Fibroblast of skin of back (primary cell): ENCODE measurements at places on chromosomes 11 and 22.
A peak's percentile ranks its signal among the peaks of the same experiment; 100 is the strongest.

DNA sequence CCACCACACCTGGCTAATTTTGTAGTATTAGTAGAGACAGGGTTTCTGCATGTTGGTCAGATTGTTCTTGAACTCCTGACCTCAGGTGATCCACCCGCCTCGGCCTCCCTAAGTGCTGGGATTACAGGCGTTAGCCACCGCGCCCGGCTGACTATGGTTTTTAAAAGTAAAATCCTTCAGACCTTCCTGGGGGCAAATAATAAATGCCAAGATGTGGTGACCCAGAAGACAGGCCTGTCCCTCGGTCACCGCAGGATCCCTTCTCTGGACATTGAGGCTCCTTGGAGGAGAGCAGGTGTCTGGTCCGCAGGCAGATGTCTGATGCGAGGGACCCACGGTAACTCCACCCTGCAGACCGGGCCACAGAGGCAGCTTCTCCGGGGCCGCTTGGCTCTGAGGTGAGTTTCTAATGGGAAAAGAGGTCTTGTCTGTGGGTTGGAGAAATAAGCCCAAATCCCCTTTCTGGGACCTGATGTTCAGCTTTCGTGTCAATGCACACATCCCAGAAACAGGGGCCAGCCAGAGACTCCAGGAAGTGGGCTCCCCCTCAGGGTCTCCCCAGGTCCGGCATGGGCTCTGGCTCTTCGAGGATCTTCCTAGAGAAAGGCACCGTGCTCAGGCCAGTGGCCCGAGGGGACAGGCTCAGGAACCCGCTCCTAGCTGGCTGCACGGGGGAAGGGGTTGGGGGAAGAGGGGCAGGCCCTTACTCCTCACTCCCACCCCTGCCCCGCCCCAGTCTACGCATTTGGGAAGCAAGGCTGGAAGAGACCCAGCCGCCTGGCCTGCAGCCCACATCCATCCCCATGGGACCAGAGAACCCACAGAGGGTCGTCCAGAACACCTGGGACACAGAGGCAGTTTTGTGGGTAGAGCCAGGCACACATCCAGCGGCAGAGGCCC is 100.6 kb downstream of the WNT7B start:
- no peak for DNase-seq

- DNase-seq, result no peak
Measured at GRCh38 chr11:13438291-13438690, 24.7 kb downstream of the BTBD10 start.

- peak; percentile 56 for DNase-seq
Measured at GRCh38 chr22:50469377-50470305, 5.2 kb downstream of the SBF1 start.

GRCh38 chr11:12993626-12994025 is 15.5 kb upstream of the RASSF10 start:
- no peak for DNase-seq

DNA sequence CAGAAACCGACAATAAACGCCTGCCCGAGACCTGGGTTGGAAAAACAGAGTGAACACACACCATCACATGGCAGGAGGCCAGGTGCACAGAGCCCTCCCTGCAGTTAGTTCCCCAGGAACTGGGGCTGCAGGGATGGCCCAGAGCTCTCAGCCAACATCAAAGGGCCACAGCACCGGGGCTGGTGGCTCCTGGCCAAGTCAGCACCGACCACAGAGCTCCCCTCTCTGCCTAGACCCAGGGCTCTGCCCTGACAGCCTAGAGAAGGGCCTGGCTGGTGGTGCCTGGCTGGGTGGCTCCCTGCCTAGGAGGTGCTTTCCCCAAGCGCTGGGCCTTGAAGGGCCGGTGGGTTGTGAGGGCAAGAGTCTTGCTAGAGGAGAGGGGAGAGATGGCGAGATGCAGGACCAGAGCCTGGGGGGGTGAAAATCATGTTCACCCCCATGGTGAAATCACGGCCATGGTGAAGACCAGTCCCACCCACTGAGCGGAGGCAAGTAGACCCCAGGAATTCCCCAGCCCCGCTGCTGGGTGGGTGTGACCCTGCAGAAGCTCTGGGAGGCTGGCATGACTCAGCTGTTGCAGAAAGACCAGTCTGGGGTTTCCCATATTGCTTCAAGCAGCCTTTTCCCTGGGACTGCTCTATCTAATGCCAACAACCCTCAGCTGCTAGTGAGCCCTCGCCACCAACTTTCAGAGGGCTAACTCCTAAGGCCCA is 7.2 kb upstream of the BID start:
- DNase-seq, result peak; percentile 82

DNA sequence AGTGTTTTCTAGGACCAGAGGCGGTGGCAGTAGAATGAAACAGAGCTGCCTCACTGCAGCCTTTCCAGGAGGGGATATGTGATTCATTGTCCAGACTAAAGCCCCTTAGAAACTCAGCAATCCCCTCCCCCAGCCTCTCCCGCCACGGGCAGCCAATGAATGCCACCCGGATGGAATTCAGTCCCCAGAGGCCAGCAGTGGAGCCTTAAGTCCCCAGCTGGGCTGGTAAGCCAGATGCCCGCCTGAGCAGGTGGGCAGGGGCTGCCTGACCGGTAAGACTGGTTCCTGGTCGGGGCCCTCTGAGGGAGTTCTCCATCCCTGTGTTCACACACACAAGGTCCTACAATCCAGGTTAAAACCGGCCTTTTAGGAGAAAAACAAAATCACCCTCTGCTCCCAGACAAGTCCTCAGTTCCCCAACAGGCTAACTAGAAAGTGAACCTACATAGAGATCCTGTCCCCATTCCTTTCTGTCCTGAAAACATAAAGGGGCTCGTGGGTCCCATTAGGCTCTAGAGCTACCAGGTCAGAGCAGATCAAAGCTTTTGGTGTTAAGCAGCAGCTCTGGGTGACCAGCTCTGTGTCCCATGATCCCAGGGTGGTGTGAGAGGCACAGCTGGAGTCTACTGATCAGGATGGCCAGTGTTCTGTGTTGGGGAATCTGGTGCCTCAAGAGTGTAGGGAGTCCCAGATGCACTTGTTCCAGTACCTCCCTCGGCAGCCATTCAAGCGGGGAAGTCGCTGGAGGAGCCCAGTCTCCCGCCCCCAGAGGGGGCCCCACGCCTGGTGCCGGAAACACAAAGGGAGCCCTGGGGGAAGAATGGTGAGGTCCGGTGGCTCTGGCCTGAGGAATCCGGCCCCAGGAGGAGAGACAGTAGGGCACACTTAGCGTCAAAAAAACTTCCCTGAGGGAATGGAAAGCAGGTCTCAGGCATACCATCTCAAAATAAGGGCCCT is 2.6 kb downstream of the PATZ1 start:
- peak; percentile 51 for DNase-seq

DNA sequence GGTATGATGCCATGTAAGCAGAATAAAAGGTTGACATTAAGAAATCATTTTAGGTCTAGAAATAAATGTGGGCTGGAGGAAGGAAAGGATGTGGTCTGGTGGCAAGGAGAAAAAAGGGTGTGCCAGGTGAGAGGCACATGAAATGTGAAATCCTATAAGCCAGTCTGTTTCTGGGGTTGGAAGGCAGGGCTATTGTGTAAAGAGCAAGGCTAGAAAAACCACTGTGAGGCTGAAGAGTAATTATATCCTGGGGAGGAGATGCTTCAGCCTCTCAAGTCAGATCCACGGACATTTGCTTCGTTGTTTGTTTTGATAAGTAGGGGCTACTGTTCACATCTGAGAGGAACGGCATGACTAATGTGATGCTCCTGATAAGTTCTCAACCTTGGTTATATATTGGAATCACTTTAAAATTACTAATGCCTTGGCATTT is 77.5 kb upstream of the CTSC start:
- DNase-seq, result no peak

GRCh38 chr11:108654994-108655631 is 9.8 kb upstream of the DDX10 start:
- DNase-seq, result peak; percentile 57

- no peak for DNase-seq
Measured at GRCh38 chr11:45885921-45886721, 670 bp downstream of the MAPK8IP1 start.

DNA sequence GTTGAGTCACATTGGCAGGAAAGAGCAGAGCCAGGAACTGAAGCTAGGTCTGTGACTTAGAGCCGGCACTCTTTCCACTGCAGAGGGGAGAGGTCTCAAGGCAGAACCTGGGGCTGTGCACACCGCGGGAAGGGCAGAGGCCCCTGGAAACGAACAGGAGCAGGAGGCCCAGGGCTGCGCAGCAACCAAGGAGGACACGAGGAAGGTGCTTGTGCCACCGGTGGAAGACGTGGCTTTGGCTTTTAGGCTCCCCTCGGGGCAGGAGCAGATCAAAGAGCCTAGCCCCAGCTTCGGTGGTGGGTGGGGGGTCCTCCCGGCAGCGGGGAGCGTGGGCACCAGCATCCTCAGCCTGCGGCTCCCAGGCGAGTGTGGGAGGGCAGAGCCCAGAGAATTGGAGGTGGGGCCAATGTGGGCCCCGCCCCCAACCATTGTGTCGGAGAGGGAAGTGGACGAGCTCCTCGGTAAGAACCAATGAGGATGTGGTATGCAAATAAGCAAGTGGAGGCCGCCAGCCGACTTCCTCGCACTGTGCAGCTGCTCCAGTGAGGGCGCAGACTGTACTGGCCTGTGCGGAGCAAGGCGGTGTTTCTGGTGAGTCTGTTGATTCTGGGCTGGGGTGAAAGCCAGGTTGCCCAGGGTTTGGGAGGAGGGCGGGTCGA is at the start of gene CCDC116:
CCDC116 (plus strand) TSS at position 524 of the 659 bp plus-strand sequence. CDS start 422 bp downstream, outside the sequence.
- no peak for DNase-seq

DNA sequence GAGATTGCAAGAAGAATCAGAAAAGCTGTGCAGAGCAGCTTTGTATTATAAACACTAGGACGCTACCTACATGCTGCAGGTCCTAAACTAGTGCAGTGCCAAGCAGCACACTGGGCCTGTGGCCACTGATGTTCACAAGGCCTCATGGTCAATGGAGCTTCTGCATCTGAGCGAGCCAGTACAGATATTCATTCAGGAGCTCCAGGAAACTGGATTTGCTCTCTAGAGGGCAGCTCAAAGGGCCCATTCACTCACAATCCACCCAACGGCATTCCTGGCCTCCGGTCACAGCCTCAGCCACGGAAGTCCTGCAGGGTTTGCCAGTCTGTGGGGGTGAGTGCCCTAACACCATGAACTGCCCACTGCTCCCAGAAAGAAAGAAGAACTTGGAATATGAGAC is 5.8 kb upstream of the TBC1D10A start:
- DNase-seq, result no peak

- peak; percentile 41 for DNase-seq
Measured at GRCh38 chr11:132111316-132111715, 740.9 kb downstream of the NTM start.

GRCh38 chr11:68150037-68150436 is 28.8 kb upstream of the CHKA start:
- peak; percentile 16 for DNase-seq

- DNase-seq, result peak; percentile 38
Measured at GRCh38 chr11:20353829-20354434, 9.6 kb upstream of the HTATIP2 start.

GRCh38 chr11:127919206-127920000 is 668.0 kb downstream of the ETS1 start:
- peak; percentile 92 for DNase-seq

DNA sequence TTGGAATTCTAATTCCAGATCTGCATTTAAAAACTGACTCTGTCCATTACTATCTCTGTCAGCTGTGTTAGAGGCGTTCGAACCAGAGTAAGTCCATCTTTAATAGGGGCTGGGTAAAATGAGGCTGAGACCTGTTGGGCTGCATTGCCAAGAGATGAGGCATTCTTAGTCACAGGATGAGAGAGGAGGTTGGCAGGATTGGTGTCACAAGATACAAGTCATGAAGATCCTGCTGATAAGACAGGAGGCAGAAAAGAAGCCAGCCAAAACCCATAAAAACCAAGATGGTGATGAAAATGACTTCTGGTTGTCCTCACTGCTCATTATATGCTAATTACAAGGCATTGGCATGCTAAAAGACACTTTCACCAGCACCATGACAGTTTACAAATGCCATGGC is 356.3 kb upstream of the ISX start:
- DNase-seq, result no peak

- no peak for DNase-seq
Measured at GRCh38 chr11:35954205-35954604, 10.3 kb downstream of the LDLRAD3 start.

DNA sequence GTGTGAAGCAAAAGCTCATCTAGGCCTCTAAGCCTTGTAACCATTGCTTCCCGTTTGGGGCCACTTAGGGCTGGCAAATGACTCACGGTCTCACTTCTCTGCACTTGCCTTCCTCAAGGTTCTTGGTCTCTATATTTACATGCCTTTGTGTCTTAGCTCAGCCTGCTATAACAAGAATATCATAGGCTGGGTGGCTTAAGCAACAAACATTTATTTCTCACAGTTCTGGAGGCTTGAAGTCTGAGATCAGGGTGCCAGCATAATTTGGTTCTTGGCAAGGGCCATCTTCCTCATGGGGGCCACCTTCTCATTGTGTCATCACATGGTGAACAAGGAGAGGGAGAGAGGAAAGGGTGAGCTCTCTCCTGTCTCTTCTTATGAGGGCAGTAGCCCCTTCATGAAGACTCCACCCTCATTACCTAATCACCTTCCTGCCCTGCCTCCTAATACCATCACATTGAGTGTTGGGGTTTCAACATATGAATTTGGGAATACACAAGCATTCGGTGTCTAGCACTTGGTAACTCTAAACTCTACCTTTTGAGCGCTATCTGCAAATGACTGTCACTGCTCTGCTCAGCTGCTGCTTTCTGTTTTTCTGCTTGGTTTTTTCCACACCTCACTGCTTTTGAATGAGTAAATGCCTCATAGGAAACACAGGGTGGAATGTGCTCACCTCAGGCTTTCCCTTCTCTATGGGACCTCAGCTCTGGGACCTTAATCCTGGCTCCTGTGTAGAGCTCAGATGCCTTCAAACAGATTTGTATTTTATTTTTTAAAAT is 16.2 kb upstream of the ME3 start:
- DNase-seq, result peak; percentile 94

DNA sequence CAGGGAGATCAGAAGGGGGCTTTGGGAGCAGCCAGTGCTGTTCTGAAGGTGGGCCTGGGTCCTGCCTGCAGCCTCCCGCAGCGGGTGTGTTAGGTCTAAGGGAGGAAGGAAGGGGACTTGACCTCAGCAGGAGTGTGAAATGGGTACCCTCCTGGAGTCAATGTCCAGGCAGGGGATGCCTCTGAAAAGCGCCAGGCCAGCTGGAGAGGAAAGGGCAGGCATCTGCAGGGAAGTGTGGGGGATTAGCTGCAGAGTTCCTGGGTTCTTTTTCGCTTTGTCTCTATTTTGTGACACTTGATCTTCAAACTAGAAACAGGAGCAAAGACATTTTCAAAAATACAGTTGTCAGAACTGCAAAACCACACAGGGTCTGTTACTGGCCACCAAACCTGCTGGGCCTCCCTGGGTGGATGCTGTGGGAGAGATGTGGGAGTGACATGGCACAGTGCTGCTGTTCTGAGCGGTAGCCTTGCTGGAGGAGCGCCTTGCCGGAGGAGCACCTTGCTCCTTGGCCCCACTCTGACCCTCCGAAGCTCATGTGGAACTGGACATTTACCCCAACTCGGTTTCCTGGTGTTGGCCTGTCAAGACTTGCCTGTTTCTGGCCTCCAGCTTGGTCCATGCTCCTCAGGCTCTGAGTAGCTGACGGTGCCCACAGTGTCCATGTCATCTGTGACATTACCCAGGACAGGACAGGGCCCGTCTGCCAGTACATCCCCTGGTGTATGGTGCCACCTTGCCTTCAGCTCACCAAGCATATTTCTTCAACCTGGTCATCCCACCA is 25.9 kb downstream of the MED15 start:
- DNase-seq, result no peak

- DNase-seq, result no peak
Measured at GRCh38 chr11:112166562-112166961, 610 bp upstream of the TEX12 start.

- no peak for DNase-seq
Measured at GRCh38 chr11:72066855-72067254, 13.5 kb downstream of the NUMA1 start.

- no peak for DNase-seq
Measured at GRCh38 chr11:7905961-7906429, 25.1 kb downstream of the OR10A6 start.

GRCh38 chr22:50526108-50526833 is 873 bp upstream of the SCO2 start:
- DNase-seq, result peak; percentile 74
